ENCODE measurements at places on chromosomes 7 and 10. TPM values are rescaled to one million over a fixed set of nuclear protein-coding genes. Genes with fewer than 3 reads are reported as not detected.
A peak's percentile ranks its signal among the peaks of the same experiment; 100 is the strongest.

GRCh38 chr10:17483079-17483478 lies 28.7 kb upstream of the ST8SIA6 start:
- no peak for DNase-seq

DNA sequence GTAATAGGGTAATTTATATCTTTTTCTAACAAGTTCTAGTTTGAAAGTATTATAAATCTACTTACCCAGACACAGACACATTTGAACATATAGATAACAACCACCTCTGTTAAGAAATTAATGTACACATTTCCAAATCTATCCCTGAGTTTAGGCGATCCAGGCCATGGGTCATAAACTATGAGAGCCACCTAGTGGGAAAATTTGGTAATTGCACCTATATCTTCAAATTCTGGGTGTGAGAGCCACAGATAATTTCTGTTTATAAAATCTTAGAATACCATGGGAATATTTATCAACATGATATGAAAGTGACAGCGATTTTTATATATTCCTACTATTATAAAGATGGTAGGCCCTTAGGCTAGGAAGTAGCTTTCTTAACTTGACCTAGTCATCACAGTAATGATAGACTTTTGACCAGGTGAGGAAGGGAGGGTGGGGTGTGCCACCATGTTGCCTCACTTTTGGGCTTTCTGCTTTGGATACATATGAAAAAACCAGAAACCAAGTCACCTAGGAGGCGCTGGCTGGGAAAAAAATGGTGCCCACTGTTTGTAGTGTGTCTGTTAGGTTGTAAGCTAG lies 8.0 kb upstream of the EPHA1 start:
- no peak for DNase-seq

DNA sequence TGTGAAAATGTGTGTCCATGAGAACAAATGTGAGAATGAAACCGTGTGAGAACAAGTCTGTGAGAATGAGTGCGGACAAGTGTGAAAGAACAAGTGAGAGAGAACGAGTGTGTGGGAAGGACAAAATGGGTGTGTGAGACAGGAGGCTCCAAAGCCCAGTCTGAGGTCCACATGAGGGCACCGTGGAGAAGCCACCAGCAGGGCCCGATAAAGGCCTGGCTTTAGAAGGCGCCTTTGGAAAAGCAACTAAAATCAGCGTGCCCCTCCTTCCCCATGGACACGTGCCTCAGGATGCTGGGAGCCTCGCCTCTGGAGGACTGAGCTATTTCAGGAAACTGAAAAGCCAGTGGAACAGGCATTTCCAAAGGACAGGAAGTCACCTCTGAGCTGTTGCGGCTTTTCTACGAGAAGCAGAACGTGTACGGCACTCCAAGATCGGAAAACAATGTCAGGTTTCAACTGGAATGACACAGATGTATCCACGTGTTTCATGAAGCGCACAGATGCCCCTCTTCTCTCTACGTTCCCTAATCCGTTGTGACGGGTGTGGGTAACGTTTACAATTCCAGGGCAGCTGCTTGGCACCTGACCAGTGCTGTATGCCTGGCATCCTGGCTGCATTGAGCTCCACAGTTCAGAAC lies 46.4 kb downstream of the ESYT2 start:
- no peak for DNase-seq

GRCh38 chr10:111356571-111356970 lies 279.7 kb downstream of the ADRA2A start:
- DNase-seq, result no peak

GRCh38 chr10:74480778-74481177 lies 329.8 kb downstream of the ADK start:
- no peak for DNase-seq

- DNase-seq, result no peak
Observed at GRCh38 chr10:62433901-62434300, 59.7 kb downstream of the ZNF365 start.

- DNase-seq, result no peak
Observed at GRCh38 chr7:158204453-158204852, 383.2 kb downstream of the PTPRN2 start.

- DNase-seq, result no peak
Observed at GRCh38 chr7:154996756-154997155, 6.2 kb downstream of the PAXIP1 start.

DNA sequence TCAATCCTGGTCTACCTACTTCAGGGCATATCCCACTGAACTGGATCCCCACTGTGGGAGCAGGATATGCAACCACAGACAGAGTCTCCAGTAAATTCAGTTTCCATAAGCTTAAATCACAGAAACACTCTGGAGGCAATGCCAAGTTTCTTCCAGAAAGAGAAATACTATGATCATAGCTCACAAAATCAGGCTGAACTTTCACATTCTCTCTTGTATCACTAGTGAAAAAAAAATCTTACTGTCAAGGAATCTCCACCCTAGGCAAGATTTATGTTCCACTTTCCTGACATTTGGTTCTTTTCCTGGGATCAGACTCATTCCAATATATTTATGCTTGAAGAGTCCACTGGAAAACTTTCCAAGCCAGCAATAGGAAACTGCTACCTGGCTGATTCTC lies 749.0 kb downstream of the SUGCT start:
- no peak for DNase-seq

GRCh38 chr10:49282879-49283341 lies 16.1 kb upstream of the C10orf71 start:
- no peak for DNase-seq

- DNase-seq, result no peak
Observed at GRCh38 chr7:64890761-64891362, 12.2 kb upstream of the ZNF273 start.

GRCh38 chr7:121286742-121287734 lies 41.8 kb upstream of the WNT16 start:
- no peak for DNase-seq

GRCh38 chr10:78366663-78367411 lies 333.2 kb downstream of the RPS24 start:
- DNase-seq, result no peak

GRCh38 chr10:65618126-65618525 lies 1307.7 kb upstream of the LRRTM3 start:
- DNase-seq, result no peak

- DNase-seq, result no peak
Observed at GRCh38 chr10:83372646-83373045, 766.7 kb upstream of the GHITM start.

DNA sequence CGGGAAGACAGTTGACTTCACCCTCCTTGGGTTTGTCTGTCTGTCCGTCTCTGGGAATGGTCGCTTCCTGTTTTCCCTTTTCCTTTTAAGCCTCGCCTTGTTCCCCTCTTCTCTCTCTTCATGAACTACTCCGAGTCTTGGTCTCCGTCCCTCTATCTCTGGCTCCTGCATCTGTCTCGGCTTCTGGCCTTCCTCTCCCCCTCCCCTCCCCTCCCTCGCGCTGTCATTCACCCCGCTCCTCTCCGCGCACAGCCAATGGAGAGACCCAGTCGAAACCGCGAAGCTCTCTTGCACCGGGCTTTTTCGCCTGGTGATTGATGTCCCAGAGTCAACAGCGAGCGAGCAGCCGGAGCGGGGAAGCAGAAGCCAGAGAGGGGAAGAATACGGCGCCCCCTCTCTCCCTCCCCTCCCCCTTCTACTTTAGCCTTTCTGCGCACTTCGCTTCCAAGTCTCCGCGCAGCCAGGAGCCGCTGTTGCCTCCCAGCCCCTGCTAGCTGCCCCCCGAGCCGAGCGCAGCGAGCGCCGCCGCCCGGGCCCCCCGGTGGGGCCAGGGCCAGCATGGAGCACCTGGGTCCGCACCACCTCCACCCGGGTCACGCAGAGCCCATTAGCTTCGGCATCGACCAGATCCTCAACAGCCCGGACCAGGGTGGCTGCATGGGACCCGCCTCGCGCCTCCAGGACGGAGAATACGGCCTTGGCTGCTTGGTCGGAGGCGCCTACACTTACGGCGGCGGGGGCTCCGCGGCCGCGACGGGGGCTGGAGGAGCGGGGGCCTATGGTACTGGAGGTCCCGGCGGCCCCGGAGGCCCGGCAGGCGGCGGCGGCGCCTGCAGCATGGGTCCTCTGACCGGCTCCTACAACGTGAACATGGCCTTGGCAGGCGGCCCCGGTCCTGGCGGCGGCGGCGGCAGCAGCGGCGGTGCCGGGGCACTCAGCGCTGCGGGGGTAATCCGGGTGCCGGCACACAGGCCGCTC lies at the start of gene TLX1:
Gene TLX1, plus strand, starts transcription at position 317 of the 978 bp plus-strand sequence. Its CDS starts 242 bp downstream, at position 559.
- DNase-seq, result no peak

- DNase-seq, result no peak
Observed at GRCh38 chr7:101598422-101598985, 30.6 kb downstream of the MYL10 start.

DNA sequence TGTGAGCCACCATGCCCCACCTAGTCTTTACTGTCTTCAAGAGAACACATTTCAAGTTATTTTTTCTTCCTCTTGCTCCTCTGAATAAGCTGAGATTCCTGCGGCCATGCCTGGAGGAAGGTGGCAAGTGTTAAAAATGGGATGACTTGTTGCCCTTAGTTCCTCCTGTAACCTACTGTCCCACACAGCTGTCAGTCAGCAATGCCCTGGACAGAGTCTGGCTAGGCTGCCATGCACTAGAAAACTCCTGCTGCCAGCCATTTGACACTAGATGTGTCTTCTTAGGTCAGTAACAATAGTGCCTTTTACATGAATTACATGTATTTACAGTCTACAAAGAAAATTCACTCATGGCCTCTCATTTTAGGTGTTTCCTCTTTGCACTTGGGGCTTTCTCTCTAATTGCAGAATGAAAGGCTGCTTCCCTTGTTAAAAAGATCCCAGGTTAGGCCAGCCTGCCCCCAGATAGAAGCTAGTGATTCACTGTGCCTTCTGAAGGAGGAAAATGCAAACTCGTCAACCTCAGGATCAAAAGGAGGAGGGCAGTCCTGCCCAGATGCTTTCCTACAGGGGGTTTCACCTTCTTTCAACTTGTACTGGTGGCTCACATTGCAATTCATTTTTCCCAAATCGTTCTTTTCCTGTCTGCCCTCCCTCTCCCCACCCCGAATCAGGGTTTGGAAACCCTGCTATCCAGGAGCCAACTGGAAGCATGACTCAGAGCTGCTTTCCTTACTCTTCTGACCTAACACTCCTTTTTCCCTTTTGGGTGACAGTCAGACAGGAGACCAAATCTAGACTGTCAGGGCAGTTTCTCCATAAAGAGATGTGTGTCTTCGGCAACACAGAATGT lies 136.6 kb downstream of the SPAG6 start:
- no peak for DNase-seq

GRCh38 chr10:101224060-101224909 lies 5.0 kb downstream of the LBX1 start:
- no peak for DNase-seq

GRCh38 chr10:124332426-124332825 lies 86.3 kb downstream of the OAT start:
- no peak for DNase-seq

DNA sequence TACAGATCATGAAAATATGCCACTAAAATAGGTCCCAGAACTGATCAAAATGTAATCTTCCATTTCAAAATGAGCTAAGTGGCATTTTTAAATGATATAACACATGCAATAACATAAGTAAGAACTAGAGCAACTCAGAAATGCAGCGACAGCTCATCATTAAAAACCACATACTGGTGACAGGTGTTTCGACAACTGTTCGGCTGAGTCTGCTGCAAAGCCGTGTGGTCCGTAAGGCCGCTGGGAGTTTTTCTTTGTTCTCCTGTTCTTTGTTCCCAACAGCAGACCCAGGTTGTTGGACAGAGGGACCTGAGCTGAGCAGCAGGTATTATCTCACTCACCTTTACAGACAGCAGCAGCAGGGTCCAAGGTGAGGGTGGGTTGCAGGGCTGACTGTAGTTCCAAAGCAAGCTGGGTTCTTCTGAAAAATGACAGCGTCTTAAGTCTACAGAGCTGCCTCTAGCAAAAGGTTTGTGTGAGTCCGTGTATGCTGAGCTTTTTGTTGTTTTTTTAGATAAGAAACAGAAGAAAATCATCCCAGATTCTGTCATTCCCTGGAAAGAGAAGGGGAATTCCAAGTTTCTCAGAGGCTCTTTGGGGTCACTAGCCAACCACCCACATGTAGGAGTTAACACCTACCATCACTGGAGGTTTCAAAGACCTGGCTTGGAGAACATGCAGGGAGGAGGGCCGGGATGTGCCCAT lies 45.4 kb upstream of the MACROH2A2 start:
- no peak for DNase-seq

DNA sequence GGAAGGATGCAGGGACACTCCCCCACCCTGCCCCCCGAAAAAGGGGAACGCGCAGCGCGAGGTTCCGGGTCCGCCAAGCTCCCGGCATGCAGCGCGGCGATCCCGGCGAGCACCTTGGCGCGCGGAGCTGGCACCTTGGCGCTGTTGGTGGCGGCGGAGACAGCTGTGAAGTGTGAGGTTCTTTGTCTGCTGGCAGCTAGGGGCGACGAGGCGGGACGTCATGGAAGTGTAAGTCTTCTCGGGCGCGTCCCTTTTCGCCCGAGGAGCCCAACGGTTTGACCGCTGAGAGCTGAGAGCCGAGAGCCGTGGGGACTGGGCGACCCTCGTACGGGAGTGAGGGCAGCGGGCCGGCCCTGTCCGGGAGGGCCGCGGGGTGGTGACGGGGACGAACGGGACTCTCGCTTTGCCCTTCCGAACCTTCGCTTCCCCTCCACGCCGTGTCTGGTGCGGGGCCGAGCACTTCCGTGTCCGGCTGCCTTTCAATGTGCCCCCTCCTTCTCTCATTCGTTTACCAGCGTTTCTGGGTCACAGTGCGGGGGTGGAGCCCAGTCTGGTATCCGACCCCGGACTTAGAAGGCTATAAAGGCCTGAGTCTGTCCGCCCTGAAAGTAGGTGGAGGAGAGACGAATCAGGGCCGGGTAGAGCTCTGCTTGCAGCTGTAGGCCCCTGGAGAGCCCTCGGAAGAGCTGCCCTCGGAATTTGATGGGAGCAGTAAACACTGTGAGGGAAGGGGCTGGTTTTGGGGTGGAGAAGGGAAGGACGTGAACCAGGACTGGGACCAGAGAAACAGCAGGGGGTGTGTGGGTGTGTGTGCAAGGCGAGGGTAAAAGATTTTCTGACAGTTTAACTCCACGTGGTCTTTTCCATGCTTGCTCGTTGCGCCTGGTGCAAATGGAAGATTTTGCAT lies at the start of gene CRCP:
Gene CRCP, plus strand, starts transcription at position 105 of the 907 bp plus-strand sequence. Its CDS starts 116 bp downstream, at position 221.
- peak; percentile 65 for DNase-seq

DNA sequence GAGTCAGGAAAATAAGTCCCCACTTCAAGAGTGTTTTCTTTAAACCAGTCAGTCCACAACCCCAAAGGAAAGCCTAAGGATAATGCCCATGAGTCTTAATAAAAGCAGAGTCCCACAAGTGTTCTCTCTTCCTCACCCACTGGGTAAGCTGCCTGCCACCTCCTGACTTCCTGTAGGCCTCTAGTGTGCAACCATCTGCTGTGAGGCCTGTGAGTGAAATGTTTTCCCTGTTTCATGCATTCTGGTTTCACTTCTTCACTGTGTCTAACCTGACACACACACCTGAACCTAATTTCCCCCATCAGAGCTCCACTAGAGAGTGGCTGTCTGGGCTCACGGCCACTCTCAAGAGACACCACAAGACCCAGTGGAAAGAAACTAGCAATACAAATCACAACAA lies 38.9 kb upstream of the GDF10 start:
- DNase-seq, result no peak

PRSS1 gene
- total RNA-seq, result not detected

EGFR gene
- 2.3 TPM for total RNA-seq

ADAP1 gene
- total RNA-seq, result 5.2 TPM

TUBB8 gene
- total RNA-seq, result 0.68 TPM

ATP5MK gene
- total RNA-seq, result 263 TPM

IFIT2 gene
- total RNA-seq, result 0.12 TPM

SORCS3 gene
- 3.4 TPM for total RNA-seq

Measured in neural crest cell (in vitro differentiated cells).